ENCODE measurements at places on chromosomes 1 and 21.

DNA sequence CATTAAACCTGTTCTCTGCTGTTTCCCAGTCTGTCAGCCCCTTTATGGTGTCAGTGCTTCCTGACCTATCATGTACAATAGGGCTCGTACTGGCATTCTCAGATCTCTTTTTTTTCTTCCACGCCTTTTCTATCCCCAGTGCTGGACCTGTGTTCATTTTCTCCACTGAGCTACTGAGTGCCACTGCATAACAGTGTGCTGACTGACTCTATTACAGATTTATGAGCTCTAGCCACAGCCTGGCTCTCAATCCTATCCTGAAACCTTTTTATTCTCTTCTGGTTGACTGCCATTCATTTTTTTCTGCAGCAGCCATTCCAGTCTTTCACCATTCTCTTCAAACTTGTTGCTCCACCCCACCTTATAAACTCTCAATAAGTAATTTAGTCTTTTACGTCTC lies 59.6 kb upstream of the MACF1 start:
- no peak for DNase-seq

DNA sequence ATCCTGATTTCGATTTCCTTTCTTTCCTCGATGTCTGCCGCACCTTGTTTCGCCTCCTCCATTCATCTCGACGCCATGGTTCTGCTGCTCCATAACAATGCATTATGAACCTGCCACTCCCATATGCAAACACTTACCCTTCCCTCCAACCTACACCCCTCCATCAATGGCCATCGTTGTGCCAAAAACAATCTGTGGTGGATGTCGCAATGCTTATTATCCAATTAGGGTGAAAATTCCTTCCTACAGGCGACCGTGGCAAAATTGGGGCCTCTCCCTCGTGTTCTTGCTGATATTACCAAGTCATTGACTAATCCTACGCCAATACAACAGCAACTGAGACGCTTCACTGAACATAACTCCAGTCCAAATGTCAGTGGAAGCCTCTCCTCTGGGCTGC lies 40.3 kb downstream of the CLEC20A start:
- DNase-seq = no peak

GRCh38 chr1:16367968-16368890 lies 1.2 kb downstream of the SZRD1 start:
- no peak for DNase-seq

GRCh38 chr1:5662744-5663126 lies 329.5 kb downstream of the NPHP4 start:
- DNase-seq = no peak

GRCh38 chr1:80657707-80658106 lies 1143.0 kb upstream of the ADGRL2 start:
- DNase-seq = no peak

- DNase-seq = peak; percentile 63
These were observed 2.2 kb upstream of the ARHGAP30 start for GRCh38 chr1:161071886-161072371.

DNA sequence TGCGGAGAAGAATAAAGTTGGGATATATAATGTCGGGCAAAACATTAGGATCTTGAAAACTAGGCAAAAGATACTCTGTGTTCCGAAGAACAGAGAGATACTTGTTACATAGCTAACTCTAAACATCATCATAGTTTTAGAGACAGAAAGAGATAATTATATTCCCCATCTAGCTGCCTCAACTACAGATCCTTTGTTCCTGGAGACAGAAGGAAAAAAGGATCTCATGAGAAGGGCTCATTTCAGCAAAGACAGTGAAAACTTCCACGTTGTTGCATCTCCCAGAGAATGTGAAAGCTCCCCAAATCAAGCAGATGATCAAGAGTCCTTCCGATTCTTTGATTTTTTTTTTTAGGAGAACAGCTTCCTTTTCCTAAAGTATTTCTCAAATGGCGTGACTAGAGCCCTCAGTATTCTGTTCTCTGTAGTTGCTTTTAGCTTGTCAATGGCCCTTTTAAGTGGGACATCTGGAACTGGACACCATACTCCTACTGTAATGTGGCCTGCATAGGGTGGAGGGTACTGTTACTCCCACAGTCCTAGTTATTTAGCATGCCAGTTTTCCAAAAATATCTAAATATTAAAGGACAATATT lies 1048.2 kb downstream of the TTLL7 start:
- no peak for DNase-seq

DNA sequence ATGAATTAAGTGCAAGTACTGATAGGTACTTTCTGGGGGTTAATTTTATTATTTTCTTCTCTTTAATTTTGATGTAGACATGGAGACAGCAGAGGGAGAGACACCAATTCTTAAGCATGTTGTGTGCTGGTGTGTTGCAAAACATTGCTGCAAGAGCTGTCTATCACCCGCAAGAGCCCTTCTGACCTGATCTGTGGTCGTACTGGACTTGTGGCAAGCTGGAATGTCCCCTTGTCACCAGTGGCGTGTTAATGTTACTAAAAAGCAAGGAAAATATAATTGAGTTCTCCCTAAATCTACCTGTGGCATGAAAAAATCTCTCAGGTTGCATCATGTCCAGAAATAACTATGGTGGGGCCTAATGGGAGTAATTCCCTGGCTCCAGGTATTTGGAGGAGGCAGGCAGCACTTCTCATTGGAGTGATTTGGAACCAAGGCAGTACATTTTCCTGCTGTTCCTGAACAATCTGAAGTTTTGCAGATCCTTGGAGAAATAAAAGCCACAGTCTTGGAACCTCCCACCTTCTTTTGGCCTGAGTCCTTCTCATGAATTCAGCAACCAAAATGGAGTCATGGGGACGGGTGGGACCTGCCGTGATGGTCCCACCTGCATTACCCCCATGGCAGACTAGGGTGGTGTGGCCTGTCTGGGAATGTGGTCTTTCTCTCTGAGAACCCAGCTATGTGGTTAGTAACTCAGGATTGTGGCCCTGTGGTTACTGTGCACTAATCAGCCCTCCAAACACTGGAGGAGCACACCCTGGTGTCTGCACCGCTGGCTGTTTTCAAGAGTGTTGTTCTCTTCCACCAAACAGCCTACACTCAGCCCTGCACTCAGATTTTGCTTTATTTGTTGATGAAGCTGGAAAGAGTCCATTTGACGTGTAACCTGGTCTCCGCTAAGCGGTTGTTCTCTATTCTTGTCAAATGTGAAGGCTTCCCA lies 57.4 kb downstream of the GALNT2 start:
- no peak for DNase-seq

- DNase-seq = no peak
These were observed 20.0 kb downstream of the S100A6 start for GRCh38 chr1:153515504-153516394.

- DNase-seq = no peak
These were observed 163.2 kb upstream of the PALMD start for GRCh38 chr1:99482750-99483149.

- DNase-seq = no peak
These were observed 607.7 kb downstream of the KIF26B start for GRCh38 chr1:245762396-245762910.

- no peak for DNase-seq
These were observed 18.1 kb upstream of the AVPR1B start for GRCh38 chr1:206135248-206135647.

- DNase-seq = no peak
These were observed 5.3 kb downstream of the GPR37L1 start for GRCh38 chr1:202127836-202128622.

DNA sequence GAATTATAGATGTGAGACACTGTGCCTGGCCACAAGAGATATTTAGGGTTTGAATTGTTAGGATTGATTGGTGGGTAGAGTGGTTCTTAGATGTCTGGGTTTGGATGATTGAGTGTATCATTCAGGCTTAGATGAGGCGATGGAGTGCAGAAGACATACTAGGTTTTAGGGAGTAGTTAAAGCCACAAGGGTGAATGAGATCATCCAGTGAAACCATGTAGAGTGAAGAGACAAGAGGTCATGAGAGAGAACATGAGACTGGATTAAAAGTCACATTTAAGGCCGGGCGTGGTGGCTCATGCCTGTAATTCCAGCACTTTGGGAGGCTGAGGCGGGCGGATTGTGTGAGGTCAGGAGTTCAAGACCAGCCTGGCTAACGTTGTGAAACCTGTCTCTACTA lies 37.2 kb downstream of the ZFYVE9 start:
- DNase-seq = no peak

- no peak for DNase-seq
These were observed 70.3 kb downstream of the LTN1 start for GRCh38 chr21:28922368-28922767.

DNA sequence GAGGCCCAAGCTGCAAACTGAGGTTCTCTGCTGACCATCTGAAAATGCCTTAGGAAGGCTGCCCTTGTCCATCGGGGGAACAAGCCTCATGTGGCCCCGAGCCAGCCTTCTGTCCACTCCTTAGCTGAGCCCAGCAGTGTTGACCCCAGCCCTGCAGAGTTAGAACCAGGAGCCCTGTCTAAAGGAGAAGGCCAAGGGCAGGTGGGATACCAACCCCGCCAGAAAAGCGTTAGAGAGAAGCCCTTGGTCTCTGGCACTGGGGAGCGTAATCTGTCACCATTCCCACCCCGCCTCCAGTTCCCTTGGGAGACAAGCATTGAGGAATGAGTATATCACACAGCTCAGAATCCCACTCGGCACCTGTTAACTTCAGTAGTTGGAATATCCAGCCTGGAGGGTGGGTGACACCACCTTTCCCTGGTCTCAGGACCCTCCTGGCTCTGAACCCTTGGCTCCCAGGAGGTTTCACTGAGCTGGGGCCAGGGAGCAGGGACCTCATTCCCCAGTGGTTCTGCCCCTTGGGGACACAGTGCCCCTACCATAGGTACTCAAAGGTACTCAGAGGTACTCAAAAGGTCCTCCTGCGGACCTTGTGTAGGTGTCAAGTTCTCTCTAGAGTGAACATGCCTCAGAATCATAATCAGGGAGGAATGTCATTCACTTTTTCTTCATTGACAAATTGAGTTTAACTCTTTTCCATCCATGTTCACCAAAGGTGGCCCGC lies 16.4 kb downstream of the ETS2 start:
- no peak for DNase-seq

- no peak for DNase-seq
These were observed 73.5 kb downstream of the NOS1AP start for GRCh38 chr1:162142968-162143367.

- DNase-seq = no peak
These were observed 310.2 kb upstream of the AJAP1 start for GRCh38 chr1:4344065-4344732.

GRCh38 chr1:230750576-230750975 lies 3.4 kb downstream of the CAPN9 start:
- DNase-seq = no peak

GRCh38 chr1:116497656-116498055 lies 73.2 kb downstream of the CD58 start:
- DNase-seq = no peak

GRCh38 chr1:77899647-77900320 lies 11.4 kb downstream of the NEXN start:
- no peak for DNase-seq

DNA sequence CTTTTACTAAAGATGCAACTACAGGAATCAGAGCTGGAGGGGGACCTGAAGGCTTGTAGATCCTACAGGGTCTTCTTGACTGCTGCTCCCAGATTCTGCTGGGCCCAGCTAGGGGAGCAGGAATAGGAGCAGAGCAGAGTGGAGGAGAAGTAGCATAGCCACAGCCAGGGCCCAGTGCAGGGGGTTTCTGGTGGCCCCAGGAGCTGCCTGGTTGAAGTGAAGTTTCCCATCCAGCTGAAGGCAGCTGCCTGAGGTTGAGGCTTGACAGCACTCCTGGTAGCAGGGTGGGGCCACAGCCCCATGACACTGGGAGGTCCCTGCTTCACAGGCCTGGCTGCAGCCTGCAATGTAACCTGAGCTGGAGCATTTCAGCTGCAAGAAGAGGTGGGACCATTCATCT lies 2.0 kb upstream of the INPP5B start:
- DNase-seq = no peak

DNA sequence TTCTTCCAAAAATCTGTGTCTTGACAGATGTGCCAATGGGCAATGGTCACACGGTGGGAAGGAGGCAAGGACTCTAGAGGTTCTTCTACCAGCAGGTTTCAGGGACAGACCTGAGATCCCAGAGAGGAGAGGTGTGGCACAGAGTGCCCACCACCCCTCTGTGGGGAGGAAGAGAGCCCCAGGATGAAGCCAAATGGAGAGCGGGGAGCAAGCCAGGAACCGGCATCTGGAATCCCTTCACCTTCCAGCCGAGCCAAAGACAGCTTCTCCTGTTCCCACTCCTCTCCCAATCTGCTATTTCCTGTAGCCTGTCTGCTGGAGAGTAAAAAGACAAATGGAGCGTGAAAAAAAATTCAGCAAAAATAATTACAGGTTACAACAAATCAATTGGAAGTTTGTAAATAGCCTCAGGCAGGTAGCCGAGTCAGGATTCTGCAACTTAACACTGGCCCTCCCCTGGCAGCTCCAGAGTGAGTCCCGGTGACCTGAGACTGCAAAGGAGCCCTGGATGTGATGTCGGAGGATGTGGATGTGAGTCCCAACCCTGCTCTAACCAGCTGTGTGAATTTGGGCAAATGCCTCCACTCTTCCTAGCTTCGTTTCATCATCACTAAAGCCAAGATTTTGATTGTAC lies 45.4 kb upstream of the LRRN2 start:
- DNase-seq = no peak

DNA sequence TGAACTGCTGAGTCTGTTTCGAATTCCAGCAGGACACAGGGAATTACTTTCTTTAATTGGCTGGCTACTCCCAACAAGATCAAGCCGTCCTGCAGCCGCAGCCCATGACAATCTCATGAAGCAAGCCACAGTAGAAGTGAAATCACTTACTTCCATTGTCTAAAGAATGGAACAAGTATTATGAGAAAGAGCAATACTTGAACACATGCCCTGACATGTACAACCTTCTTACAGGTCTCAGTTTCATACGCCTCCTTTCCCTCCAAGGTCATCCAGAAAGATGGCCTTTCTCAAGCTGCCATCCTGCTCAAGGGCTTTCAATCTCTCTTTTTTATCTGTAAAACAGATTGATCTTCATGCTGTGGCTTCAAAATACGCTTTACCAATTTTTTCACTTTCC lies 85.1 kb downstream of the PCSK9 start:
- DNase-seq = no peak

- DNase-seq = no peak
These were observed 162.2 kb downstream of the DPYD start for GRCh38 chr1:97758541-97759057.

GRCh38 chr1:109274533-109275476 lies 8.1 kb downstream of the PSRC1 start:
- no peak for DNase-seq

DNA sequence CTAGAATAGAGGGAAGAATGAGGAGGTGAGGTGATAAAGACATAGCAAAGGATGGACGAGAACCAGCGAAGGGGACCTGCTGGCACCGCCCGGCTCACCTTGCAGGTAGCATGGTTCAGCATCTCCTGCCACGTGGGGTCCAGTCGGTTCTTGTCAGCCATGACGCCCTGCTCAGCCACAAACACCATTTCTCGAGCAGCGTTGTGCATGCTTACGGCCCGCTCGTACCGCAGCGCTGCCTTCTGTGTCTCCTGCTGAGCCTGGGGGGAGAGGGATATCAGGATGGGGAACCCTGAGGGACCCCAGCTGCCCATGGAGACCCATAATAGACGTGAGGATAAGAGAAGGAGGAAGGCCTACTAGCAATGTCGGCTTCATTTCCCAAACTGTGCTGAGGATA lies 11.4 kb downstream of the SH3BP5L start:
- DNase-seq = no peak

- no peak for DNase-seq
These were observed 782 bp downstream of the CSDE1 start for GRCh38 chr1:114756949-114757454.
